ENCODE measurements at places on chromosomes 6 and 20. TPM values are rescaled to one million over a fixed set of nuclear protein-coding genes. Genes with fewer than 3 reads are reported as not detected.

GRCh38 chr20:44388466-44389023 lies 33.0 kb downstream of the HNF4A start:
- peaks cover 4% of the 10 kb centered on the region for H3K27me3 ChIP-seq
- no peaks in the 10 kb centered on the region for H3K36me3 ChIP-seq
- no peaks in the 10 kb centered on the region for H3K4me1 ChIP-seq
- no peak overlapping the region for H3K27ac ChIP-seq
- peak overlapping the region; percentile 49 for H3K4me3 ChIP-seq

DNA sequence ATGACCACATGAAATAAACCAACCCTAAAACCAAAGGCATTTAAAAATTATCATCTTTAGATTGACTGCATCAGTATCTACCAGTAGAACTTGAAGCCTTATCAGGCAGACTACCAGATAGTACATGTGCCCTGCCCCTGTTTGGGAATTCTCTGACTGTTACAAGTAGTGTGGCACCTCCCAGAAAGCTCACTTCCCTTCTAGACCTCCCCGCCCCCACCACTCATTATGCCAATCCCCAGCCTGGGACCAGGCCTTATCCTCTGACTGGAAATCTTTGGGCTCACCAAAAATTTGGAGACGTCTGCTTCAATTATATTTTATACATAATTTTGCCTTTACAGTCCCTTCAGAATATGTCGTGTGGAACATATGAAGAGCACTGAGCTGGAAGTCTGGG lies 155.6 kb downstream of the TFAP2B start:
- H3K4me1 ChIP-seq: peaks cover 4% of the 10 kb centered on the region
- no peaks in the 10 kb centered on the region for H3K27me3 ChIP-seq
- DNase-seq: peak; percentile 7
- H3K27ac ChIP-seq: no peak overlapping the region
- no peaks in the 10 kb centered on the region for H3K36me3 ChIP-seq

- no peaks in the 10 kb centered on the region for H3K36me3 ChIP-seq
- no peak overlapping the region for H3K4me3 ChIP-seq
These were observed 34.1 kb downstream of the CDS2 start for GRCh38 chr20:5160882-5161281.

- no peaks in the 10 kb centered on the region for H3K4me1 ChIP-seq
- H3K27ac ChIP-seq: no peak overlapping the region
- no peak overlapping the region for H3K4me3 ChIP-seq
- H3K36me3 ChIP-seq: no peaks in the 10 kb centered on the region
- H3K27me3 ChIP-seq: no peaks in the 10 kb centered on the region
These were observed 729.8 kb downstream of the QKI start for GRCh38 chr6:164144316-164144715.

GRCh38 chr20:9102456-9102855 lies 33.6 kb downstream of the PLCB4 start:
- H3K27ac ChIP-seq: no peak overlapping the region
- H3K4me1 ChIP-seq: no peaks in the 10 kb centered on the region
- no peaks in the 10 kb centered on the region for H3K36me3 ChIP-seq
- no peak for DNase-seq
- no peaks in the 10 kb centered on the region for H3K27me3 ChIP-seq

- no peaks in the 10 kb centered on the region for H3K27me3 ChIP-seq
- H3K27ac ChIP-seq: no peak overlapping the region
- no peaks in the 10 kb centered on the region for H3K36me3 ChIP-seq
- DNase-seq: peak; percentile 36
These were observed 63.5 kb downstream of the SLC2A10 start for GRCh38 chr20:46772901-46773300.

- H3K27ac ChIP-seq: no peak overlapping the region
- no peak for DNase-seq
- no peak overlapping the region for H3K4me3 ChIP-seq
- no peaks in the 10 kb centered on the region for H3K36me3 ChIP-seq
- H3K27me3 ChIP-seq: no peaks in the 10 kb centered on the region
These were observed 274.5 kb upstream of the NRSN1 start for GRCh38 chr6:23851522-23851921.

- H3K27me3 ChIP-seq: no peaks in the 10 kb centered on the region
- DNase-seq: peak; percentile 10
- H3K27ac ChIP-seq: no peak overlapping the region
- no peaks in the 10 kb centered on the region for H3K36me3 ChIP-seq
- H3K4me1 ChIP-seq: no peaks in the 10 kb centered on the region
- H3K4me3 ChIP-seq: no peak overlapping the region
These were observed 465.2 kb downstream of the PHF3 start for GRCh38 chr6:64100702-64101303.

DNA sequence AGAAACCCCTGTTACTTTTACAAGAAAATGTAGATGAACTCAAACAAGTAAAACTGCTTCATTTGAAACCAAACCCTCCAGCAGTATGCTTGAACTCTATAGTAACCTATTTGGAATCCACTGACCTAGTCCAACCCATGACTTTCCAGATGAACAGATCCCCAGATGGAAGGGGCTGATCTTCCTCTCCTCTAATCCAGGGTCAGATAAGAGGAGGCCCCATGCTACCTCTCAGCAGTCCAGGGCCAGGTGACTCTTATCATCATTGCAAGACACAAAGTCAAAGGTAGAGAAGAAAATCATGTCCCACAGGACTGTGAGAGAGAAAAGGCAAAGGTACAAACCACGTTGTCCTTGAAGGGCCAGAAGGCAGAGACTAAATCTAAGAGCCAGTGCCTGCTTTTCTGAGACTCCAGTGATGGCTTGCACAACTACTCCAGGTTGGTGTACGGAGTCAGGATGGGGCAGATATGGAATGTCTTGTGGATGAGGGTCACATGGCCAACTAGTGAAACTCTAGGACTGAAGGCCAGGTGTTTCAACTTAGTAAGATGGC lies 81.4 kb upstream of the MYLIP start:
- no peaks in the 10 kb centered on the region for H3K36me3 ChIP-seq
- H3K27ac ChIP-seq: no peak overlapping the region
- no peak for DNase-seq

- H3K27ac ChIP-seq: no peak overlapping the region
- no peak overlapping the region for H3K4me3 ChIP-seq
- H3K4me1 ChIP-seq: no peaks in the 10 kb centered on the region
- H3K27me3 ChIP-seq: no peaks in the 10 kb centered on the region
These were observed 166.6 kb upstream of the MARCKS start for GRCh38 chr6:113690281-113691259.

GRCh38 chr20:17501701-17502100 lies 29.5 kb downstream of the BFSP1 start:
- DNase-seq: no peak
- no peaks in the 10 kb centered on the region for H3K4me1 ChIP-seq
- no peaks in the 10 kb centered on the region for H3K36me3 ChIP-seq
- no peak overlapping the region for H3K27ac ChIP-seq

- no peak overlapping the region for H3K27ac ChIP-seq
- H3K4me3 ChIP-seq: no peak overlapping the region
- no peaks in the 10 kb centered on the region for H3K36me3 ChIP-seq
- H3K4me1 ChIP-seq: peaks cover 24% of the 10 kb centered on the region
- H3K27me3 ChIP-seq: no peaks in the 10 kb centered on the region
These were observed 106.8 kb downstream of the PDE10A start for GRCh38 chr6:165556116-165556843.

- H3K27ac ChIP-seq: no peak overlapping the region
- no peak overlapping the region for H3K4me3 ChIP-seq
- no peak for DNase-seq
- H3K4me1 ChIP-seq: 0 out of 2 replicates have a peak, but pooled peaks cover 4% of the 10 kb centered on the region
- H3K36me3 ChIP-seq: no peaks in the 10 kb centered on the region
These were observed 8.5 kb upstream of the SIRT5 start for GRCh38 chr6:13565921-13566320.

DNA sequence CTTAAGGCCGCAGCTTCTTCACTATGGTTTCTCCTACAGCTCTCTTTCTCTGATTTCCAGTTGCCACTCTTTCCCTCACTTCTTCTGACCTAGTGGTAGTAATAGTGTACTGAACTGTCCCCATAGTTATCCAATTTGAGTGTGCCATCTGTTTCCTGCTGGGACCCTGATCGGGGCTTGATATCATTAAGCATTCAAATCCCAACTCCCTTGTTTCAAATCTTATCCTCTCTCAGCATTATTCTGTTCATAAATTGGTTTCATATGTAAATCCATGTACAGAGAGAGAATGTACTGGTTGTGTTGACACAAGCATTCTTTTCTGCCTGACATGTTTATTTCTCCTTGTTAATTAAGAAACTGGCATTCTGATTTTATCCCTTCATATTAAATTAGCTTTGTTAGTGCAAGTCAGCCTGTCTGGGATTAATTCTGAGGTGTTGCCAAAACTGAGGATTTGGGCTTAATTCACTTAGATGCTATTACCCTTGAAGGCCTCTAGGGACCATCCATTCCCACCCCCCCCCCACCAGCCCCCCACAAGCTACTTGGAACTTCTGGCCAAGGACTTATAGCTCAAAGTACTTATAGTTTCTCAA lies 84.6 kb upstream of the PROKR2 start:
- H3K4me1 ChIP-seq: no peaks in the 10 kb centered on the region
- H3K27me3 ChIP-seq: no peaks in the 10 kb centered on the region
- H3K27ac ChIP-seq: no peak overlapping the region
- no peaks in the 10 kb centered on the region for H3K36me3 ChIP-seq
- no peak overlapping the region for H3K4me3 ChIP-seq

DNA sequence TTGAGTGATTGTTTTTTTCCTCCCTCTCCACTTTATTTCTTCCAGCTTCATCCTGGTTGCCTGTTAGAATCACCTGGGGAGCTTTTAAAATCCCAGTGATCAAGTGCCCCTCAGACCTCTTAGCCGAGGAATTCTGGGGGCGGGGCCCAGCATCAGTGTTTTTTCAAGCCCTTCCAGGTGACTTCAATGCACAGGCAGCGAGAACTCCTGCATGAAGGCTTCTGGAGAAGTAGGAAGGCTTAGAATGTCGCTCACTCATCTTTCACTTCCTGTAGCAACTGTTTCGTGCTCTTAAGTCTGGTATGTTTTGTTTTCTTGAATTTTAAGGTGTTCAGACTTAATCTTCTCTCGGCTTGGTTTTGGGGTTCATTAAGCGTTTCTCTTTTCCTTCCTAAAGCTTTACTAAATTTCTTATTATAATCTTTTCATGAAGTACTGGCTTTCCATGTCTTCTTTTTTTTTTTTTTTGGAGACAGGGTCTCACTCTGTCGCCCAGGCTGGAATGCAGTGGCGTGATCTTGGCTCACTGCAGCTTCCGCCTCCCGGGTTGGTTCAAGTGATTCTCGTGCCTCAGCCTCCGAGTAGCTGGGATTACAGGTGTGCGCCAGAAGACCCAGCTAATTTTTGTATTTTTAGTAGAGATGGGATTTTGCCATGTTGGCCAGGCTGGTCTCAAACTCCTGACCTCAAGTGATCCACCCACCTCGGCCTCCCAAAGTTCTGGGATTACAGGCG lies 30.9 kb upstream of the TULP1 start:
- DNase-seq: peak; percentile 92
- H3K4me3 ChIP-seq: no peak overlapping the region
- no peaks in the 10 kb centered on the region for H3K36me3 ChIP-seq
- H3K27ac ChIP-seq: no peak overlapping the region

DNA sequence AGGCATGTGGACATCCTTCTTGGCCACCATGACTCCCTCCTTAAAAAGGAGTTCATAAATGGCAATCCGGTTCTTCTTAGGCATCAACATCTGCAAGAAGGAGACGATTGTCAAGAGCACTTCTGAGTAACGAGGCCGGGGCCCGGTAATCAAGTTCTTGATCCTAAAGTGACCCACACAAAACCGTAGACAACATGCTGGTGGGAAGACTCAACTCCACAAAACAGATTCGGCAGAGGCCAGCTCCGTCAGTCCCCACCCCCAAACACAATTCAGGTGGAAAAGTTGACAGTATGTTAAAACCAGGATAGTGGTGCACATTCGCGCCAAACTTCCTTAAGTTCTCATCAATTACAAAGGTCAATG lies 754 bp downstream of the RPS10 start:
- DNase-seq: no peak
- H3K27ac ChIP-seq: peak overlapping the region; percentile 95
- no peaks in the 10 kb centered on the region for H3K27me3 ChIP-seq
- H3K4me1 ChIP-seq: peaks cover 16% of the 10 kb centered on the region
- H3K4me3 ChIP-seq: peak overlapping the region; percentile 99

DNA sequence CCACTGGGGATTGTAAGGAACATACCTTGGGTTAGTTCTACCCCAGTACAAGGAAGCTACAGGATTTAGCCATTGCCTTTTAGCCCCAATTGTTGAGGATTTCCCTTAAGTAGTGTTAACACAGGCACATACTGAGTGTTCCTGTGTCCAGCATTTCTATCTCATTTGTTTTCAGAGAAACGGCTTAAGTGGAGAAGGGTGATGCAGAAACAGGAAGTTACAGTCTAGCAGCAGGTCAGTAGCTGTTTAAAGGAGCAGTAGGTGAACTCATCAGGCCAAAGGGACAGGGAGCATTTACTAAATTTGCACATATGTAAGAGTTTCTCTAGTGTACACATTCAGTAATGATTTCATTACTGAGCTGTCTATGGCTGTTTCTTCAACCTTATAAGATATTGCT lies 644.2 kb upstream of the GJE1 start:
- DNase-seq: no peak
- H3K4me1 ChIP-seq: 0 out of 2 replicates have a peak, but pooled peaks cover 6% of the 10 kb centered on the region
- H3K27ac ChIP-seq: no peak overlapping the region
- no peaks in the 10 kb centered on the region for H3K36me3 ChIP-seq
- H3K4me3 ChIP-seq: no peak overlapping the region

DNA sequence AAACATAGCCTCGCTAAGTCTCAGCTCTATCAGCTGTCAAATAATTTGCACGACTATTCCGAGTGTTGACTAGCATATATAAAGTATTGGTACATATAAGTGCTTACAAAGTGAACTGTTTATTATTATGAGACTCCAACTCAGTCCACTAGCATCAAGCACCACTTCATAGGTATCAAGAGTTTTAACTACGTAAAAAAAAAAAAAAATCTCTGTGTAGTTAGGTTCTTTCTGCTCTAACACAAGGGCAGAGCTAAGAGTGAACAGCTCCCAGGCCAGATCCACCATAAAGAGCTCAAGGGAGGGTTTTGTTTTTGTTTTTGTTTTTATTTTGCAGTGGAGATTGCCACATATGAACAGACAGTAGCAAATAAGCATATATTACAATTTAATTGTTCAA lies 309.8 kb upstream of the SGK1 start:
- H3K36me3 ChIP-seq: no peaks in the 10 kb centered on the region
- H3K27me3 ChIP-seq: no peaks in the 10 kb centered on the region
- H3K4me1 ChIP-seq: no peaks in the 10 kb centered on the region
- DNase-seq: no peak

DNA sequence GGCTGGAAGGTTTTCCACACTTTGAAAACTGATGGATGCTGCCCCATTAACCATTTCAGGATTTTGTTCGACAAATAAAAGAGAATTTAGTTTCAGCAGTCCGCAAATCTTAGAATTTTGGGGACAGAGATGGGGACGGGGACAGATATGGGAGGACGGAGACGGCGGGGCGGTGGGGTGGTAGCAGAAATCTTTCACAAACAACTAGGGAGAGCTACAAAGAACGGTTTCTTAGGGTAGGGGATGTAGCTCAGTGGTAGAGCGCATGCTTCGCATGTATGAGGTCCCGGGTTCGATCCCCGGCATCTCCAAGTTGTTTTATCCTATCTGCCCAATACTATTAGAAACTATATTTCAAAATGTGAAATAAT lies 15.1 kb downstream of the HMGN4 start:
- no peaks in the 10 kb centered on the region for H3K4me1 ChIP-seq
- H3K27ac ChIP-seq: no peak overlapping the region
- H3K27me3 ChIP-seq: no peaks in the 10 kb centered on the region
- peak overlapping the region; percentile 70 for H3K4me3 ChIP-seq
- DNase-seq: peak; percentile 82

GRCh38 chr6:79943133-79943532 lies 4.2 kb downstream of the ELOVL4 start:
- H3K4me3 ChIP-seq: no peak overlapping the region
- H3K4me1 ChIP-seq: peaks cover 61% of the 10 kb centered on the region
- DNase-seq: peak; percentile 21
- H3K27me3 ChIP-seq: no peaks in the 10 kb centered on the region
- no peak overlapping the region for H3K27ac ChIP-seq

Gene RNF182
- 9.8 TPM for total RNA-seq

Gene CCDC167
- 17.6 TPM for total RNA-seq

Gene LY6G6F
- not detected for total RNA-seq

Gene EYA4
- total RNA-seq: 0.21 TPM

Gene KHDC1L
- total RNA-seq: not detected

Gene NKAIN4
- 16.0 TPM for total RNA-seq

Gene REM1
- total RNA-seq: 0.28 TPM

All from GM23338 (cell line).